ENCODE measurements at places on chromosomes 13 and 19.

DNA sequence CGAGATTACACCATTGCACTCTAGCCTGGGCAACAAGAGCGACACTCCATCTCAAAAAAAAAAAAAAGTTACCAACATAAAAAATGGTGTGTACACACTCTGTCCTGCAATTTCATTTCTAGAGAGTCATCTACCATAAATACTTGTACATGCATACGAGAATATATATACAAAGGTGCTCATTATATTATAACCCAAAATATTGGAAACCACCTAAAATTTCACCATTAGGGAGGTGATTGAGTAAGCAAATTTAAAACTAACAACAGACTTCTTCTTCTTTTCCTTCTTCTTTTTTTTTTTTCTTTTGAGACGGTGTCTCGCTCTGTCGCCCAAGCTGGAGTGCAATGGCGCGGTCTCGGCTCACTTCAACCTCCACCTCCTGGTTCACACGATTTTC is 7.4 kb upstream of the C5AR1 start:
- DNase-seq, result no peak

GRCh38 chr19:51259348-51260245 is 8.7 kb downstream of the SIGLECL1 start:
- DNase-seq, result peak; percentile 80

DNA sequence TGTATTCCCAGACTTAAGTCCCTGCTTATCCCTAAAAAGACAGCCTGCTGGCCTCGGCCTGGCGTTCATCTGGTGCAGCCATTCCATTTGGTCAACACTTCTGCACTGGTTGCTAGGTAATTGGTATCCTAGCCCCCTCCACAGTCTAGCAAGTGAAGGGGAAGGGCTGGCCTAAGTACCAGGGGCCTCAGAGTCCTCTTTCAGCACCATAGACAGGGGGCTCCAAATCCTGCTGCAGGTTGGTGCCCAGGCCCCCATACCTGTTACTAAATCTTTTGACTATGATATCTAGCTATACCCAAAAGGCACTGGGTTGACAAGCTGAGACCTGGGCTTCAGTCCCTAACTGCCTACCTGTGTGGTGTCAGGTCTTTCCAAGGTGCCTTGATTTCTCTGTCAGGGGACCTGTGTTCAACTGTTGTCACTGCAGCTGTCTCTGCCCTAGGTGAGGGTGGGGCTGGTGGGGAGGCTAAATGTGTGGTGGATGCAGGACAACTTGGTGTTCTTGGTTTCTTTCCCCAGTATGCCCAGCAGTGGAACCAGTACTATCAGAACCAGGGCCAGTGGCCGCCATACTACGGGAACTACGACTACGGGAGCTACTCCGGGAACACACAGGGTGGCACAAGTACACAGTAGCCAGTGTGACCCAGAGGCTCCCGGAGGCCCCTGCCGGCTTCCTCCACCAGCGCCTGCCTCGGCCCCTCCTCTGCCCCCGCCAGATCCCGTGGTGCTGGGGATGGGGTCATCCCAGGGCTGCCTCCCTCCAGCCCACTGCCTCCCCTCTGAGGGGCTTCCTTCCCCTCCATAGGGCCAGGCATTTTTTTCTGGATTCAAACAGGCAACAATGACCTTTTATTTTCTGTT is 3.8 kb upstream of the CCDC97 start:
- DNase-seq, result no peak

- DNase-seq, result peak; percentile 35
Observed at GRCh38 chr13:32107474-32107873, 75.9 kb downstream of the FRY start.

DNA sequence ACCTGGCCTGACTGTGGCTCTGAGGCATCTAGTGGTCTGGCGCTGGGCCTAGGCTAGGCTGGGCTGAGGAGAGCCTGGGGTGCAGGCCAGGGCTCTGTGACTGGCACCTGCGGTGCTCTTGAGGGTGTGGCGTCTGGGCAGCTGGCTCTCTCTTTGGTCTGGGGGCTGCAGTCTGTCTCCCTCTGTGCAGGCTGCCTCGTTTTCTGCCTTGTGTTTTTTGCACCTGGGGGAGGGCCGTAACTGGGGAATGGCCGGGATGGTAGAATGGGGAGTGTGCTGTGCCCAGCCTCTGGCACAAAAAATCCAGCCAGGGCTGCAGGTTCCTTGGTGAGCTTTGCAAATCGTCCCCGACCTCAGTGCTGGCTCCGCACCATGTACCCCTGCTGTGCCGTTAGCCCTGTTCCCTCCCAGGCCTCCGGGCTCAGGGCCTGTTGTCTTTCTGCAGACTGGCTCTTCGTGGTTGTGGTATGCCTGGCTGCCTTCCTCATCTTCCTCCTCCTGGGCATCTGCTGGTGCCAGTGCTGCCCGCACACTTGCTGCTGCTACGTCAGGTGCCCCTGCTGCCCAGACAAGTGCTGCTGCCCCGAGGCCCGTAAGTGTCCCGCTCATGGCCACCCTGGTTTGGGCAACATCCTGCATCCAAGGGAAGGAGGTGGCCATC is 6.5 kb upstream of the USF2 start:
- DNase-seq, result no peak

DNA sequence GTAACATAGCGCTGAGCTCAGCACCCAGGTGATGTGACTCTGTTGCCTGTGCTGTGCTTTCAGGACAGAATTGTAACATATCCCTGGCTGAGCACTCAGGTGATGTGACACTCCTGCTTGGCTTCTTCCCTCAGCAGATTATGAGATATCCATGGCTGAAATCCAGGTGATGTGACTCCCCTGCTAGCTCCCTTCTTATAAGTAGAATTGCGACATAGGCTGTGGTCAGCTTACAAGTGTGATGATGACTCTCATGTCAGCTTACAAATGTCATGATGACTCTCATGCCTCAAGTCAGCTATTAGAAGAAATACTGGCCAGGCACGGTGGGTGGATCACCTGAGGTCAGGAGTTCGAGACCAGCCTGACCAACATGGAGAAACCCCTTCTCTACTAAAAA is 14.3 kb upstream of the ZNF429 start:
- DNase-seq, result peak; percentile 6

- DNase-seq, result no peak
Observed at GRCh38 chr13:90696254-90696653, 651.2 kb upstream of the MIR17HG start.

DNA sequence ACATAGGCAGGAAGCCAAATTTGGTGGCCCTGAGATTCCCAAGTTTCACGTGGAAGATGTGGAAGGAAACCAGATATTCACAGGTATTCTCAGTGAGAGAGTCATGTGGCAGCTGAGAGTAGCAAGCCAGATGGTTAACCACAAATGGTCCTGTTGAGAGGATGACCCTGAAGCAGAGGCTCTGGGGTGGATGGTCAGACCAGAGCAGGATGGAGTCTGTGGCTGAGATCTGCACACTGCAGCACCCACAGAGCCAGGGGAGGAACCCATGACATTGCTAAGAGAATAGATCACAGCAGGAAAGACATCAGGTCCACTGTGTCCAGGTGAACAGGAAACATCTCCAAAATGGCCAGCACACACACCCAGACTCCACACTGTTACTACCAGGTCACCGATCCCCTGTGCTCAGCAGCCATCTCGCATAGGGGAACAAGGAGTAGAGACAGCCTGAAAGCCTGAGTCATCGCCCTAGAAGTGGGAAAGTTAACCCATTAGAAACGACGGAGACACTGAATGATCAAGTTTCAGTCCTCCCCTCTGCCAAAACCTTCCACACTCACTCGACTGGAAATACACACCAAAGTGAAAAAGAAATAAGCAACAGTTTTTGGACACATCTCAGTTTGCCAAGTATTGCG is 160.0 kb downstream of the RBM26 start:
- no peak for DNase-seq

GRCh38 chr19:4516199-4516938 is 1.9 kb downstream of the PLIN4 start:
- no peak for DNase-seq

DNA sequence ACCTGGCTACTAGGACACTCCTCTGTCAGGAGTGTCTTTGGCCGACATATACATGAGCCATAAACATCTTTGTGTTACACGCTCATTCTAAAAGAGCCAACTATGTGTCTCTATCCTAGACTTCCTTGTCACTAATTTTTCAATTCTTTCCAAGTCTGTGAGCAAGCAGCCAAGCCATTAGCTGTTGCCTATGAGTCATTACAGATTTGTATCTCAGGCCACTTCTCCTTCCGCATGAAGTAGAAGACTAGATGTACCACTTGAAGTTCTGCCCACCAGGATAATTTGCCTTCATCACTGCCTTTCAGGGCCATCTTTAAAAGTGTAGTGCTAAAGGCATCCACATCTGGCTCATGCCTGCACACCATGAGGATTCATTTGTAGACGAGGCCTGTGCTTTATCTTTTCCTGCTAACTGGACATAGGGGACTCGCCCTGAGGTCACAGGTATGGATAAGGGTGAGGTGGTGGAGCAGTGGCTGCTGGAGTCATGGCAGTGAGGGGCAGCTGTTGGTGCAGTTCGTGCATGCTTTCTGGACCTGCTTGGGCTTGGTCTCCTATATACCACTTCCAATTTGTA is 126.1 kb upstream of the KL start:
- DNase-seq, result no peak

GRCh38 chr13:20002787-20003186 is 44.3 kb downstream of the ZMYM2 start:
- no peak for DNase-seq

Measured in inflammatory macrophage (primary cell).